ENCODE measurements at places on chromosomes 13 and 19. TPM values are rescaled to one million over a fixed set of nuclear protein-coding genes. Genes with fewer than 3 reads are reported as not detected.

GRCh38 chr19:45391346-45391745 is 13.5 kb downstream of the PPP1R13L start:
- H3K27me3 ChIP-seq: no peaks in the 10 kb centered on the region
- H3K36me3 ChIP-seq: no peaks in the 10 kb centered on the region
- H3K4me1 ChIP-seq: no peaks in the 10 kb centered on the region
- no peak for DNase-seq
- H3K4me3 ChIP-seq: no peak overlapping the region

ZNF728 gene
- total RNA-seq: 1.8 TPM

DNA sequence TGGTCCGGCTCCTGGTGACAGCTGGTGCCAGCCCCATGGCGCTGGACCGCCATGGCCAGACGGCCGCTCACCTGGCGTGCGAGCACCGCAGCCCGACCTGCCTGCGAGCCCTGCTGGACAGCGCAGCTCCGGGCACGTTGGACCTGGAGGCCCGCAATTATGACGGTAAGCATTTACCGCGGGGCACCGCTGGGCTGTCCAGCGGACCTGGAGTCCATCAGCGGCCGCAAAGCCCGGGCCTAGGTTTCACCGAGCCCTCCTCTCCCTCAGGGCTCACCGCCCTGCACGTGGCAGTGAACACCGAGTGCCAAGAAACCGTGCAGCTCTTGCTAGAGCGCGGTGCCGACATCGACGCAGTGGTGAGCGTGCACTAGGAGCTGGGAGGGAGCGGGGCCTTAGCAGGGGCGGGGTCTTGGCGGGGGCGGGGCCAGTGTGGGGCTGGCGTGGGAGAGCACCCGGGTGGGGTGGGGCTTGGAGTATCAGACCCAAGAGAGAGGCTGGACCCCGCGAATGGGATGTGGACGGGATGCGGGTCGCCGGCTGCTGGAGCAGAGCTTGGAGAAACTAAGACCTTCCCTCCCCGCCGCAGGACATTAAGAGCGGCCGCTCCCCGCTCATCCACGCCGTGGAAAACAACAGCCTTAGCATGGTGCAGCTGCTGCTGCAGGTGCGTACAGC is 8.7 kb downstream of the BCL3 start:
- H3K4me3 ChIP-seq: peak overlapping the region; percentile 61
- H3K27ac ChIP-seq: peak overlapping the region; percentile 100
- H3K27me3 ChIP-seq: no peaks in the 10 kb centered on the region
- peak; percentile 76 for DNase-seq
- peaks cover 54% of the 10 kb centered on the region for H3K4me1 ChIP-seq
- H3K36me3 ChIP-seq: peaks cover 34% of the 10 kb centered on the region

GRCh38 chr13:35961002-35961401 is 170.2 kb downstream of the DCLK1 start:
- H3K36me3 ChIP-seq: no peaks in the 10 kb centered on the region
- no peak overlapping the region for H3K27ac ChIP-seq
- H3K27me3 ChIP-seq: no peaks in the 10 kb centered on the region

GRCh38 chr13:70203661-70204229 is 95.5 kb upstream of the KLHL1 start:
- DNase-seq: no peak
- no peak overlapping the region for H3K27ac ChIP-seq
- H3K36me3 ChIP-seq: no peaks in the 10 kb centered on the region
- no peaks in the 10 kb centered on the region for H3K4me1 ChIP-seq

DNA sequence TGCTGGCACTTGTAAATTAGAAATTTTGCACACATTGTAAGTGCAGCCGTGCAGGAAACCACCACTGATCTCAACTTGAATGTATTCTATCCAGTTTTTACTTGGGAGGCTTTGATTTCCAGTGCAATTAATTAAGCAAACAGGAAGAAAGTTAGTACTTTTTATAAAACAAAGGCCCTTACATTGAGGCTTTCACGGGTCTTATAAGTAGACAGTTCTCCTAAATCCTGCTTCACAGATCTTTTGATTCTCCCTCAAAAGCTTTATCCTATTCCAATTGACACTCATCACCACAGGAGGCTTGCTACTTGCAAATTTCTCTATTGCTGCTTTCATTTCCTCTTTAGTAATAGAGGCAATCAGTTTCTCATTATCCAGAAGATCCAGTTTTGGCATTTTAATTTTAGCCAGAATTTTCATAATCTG is 90.1 kb downstream of the ERCC5 start:
- H3K4me1 ChIP-seq: no peaks in the 10 kb centered on the region
- no peak overlapping the region for H3K4me3 ChIP-seq
- H3K36me3 ChIP-seq: no peaks in the 10 kb centered on the region
- H3K27me3 ChIP-seq: no peaks in the 10 kb centered on the region

DNA sequence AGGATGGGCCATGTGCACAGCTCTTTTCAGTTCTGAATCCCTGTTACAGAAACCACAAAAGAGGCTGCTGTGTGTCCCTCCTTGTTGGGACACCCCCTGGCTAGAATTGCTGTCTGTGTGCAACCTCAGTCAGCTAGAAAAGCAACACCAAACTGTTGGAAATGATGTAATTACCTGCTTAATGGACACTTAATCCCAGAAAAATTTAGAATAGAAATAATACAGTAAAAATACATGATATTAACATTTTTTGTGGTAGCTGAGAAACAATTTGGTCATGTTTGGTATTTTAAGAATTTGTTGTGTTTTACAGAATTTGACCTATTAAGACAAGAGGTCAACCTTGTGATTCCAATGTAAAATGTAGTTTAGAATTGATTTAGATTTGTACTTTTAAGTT is 46.8 kb downstream of the FAM124A start:
- peak; percentile 60 for DNase-seq
- H3K27ac ChIP-seq: no peak overlapping the region

ARRDC5 gene
- total RNA-seq: not detected

ZNF69 gene
- total RNA-seq: 7.1 TPM

DNA sequence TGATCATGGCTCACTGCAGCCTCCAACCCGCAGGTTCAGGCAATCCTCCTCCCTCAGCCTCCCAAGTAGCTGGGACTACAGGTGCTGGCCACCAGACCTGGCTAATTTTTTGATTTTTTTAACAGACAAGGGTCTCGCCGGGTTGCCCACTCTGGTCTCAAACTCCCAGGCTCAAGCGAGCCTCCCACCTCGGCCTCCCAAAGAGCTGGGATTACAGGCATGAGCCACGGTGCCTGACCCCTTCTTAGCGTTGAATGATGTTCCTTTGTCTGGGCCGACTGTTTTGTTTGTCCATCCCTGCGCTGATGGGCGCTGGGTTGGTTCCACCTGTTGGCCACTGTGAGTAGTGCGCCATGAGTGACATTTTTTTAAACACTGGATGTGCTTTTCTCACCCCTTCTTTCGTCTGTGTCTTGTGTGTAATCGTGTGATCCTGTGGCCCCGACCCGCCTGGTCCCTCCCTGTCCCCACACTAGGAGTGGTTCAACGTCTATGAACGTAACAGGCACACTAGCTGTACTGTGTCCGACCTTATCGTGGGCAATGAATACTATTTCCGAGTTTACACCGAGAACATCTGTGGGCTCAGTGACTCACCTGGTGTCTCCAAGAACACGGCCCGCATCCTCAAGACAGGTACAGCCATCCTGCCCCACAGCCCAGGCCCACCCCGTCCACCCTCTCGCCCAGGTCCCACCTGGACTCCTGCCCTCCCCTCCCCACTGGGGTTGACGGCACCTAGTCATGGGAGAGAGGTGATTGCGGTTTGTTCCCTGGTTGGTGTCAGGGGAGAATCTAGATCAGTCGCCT is 15.0 kb upstream of the EMC10 start:
- H3K4me1 ChIP-seq: peaks cover 2% of the 10 kb centered on the region
- H3K27me3 ChIP-seq: peaks cover 9% of the 10 kb centered on the region
- H3K4me3 ChIP-seq: no peak overlapping the region
- no peak overlapping the region for H3K27ac ChIP-seq

DNA sequence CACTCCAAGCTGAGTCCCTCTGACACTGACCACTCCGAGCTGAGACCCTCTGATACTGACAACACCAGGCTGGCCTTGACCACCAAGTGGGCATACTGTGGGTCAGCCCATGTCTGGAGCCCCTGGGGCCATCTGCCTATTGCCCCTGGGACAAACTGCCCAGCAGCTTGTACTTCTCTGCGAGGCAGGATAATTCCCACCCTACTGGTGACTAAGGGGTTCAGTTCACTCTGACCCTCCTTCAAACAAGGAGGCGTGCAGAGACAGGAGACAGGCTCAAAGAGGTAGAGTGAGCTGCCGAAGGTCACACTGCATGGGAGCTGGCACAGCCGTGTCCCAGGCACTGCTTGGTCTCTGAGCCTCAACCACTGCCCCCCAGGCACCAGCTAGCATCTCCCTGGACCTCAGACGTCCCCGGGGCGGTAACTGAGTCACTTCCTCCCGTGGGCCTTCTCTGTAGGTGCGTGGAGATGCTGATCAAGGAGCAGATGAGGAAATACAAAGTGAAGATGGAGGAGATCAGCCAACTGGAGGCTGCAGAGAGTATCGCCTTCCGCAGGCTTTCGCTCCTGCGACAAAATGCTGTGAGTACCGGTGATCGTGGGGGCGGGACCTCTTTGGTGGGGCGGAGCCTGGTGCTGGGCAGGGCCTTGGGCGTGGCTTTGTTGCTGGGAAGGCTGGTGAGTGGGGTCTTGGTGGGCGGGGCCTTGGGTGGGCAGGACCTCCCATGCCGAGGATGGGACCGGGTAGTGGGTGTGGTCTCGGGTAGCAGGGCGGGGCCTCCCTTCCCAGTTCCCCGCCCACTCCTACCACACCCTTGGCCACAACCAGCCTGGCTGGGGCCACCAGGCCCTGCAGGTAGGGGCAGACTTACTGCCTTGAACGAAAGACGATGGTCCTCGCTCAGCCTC is 5.8 kb upstream of the USE1 start:
- H3K27ac ChIP-seq: no peak overlapping the region
- peaks cover 1% of the 10 kb centered on the region for H3K4me1 ChIP-seq
- H3K36me3 ChIP-seq: peaks cover 39% of the 10 kb centered on the region
- no peak overlapping the region for H3K4me3 ChIP-seq
- peak; percentile 36 for DNase-seq

- no peak overlapping the region for H3K4me3 ChIP-seq
- no peak overlapping the region for H3K27ac ChIP-seq
- DNase-seq: peak; percentile 84
- peaks cover 8% of the 10 kb centered on the region for H3K4me1 ChIP-seq
Observed at GRCh38 chr13:37175996-37176395, 70.5 kb upstream of the CSNK1A1L start.

DNA sequence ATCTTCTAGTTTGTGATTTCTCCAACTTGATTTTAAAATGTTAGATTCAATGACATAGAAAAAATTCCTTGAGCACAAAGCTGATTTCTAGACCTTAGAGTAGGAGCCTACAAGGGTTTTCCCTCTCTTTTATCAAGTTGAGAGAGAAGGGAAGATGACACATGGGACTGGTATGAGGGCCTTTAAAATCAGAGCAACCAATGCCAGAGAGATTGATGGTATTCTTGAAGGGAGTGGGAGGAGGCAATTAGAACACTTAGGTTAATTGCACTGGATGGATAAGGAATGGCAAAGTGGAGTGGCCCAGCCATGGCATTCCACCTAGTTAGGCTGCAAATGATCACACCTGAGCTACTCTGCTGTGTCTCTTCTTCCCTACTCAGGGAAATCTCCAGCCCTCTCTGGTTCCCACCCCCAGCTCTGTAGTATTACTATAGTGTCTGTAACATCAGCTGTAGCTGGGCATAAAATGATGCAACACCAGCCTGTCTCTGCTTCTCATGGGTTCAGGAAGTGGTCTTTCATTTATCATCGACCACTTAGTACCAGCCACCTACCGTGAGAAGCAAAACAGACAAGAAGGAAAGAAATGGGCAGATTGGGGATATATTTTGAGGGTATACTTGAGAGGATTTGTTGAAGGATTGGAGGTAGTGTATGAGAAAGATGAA is 333.6 kb downstream of the DLEU7 start:
- no peaks in the 10 kb centered on the region for H3K4me1 ChIP-seq
- no peak for DNase-seq
- no peak overlapping the region for H3K27ac ChIP-seq
- no peak overlapping the region for H3K4me3 ChIP-seq

APOC1 gene
- 8.0 TPM for total RNA-seq

Measured in fibroblast of lung (primary cell).